ENCODE measurements at places on chromosomes 4 and X. TPM values are rescaled to one million over a fixed set of nuclear protein-coding genes. Genes with fewer than 3 reads are reported as not detected.

Gene DHRSX
- 52.1 TPM for polyA plus RNA-seq

Gene COMMD8
- 41.1 TPM for polyA plus RNA-seq

Gene SLC6A14
- polyA plus RNA-seq: not detected

Gene CYSLTR1
- 0.09 TPM for polyA plus RNA-seq

Gene NOA1
- 21.4 TPM for polyA plus RNA-seq

Gene WAS
- 1.7 TPM for polyA plus RNA-seq

Data from cardiac muscle cell (in vitro differentiated cells and primary cell).